ENCODE measurements at places on chromosomes 7 and 10. TPM values are rescaled to one million over a fixed set of nuclear protein-coding genes. Genes with fewer than 3 reads are reported as not detected.

CPXM2 gene
- total RNA-seq: not detected

CACNA2D1 gene
- total RNA-seq: 9.0 TPM

- DNase-seq: no peak
Measured at GRCh38 chr7:65310761-65311160, 62.9 kb upstream of the ZNF92 start.

GRCh38 chr10:36676756-36677430, 448.5 kb upstream of the ANKRD30A start:
- DNase-seq: no peak

GRCh38 chr10:14787938-14788337, 13.2 kb upstream of the FAM107B start:
- no peak for DNase-seq
